ENCODE measurements at places on chromosomes 16 and 17.

DNA sequence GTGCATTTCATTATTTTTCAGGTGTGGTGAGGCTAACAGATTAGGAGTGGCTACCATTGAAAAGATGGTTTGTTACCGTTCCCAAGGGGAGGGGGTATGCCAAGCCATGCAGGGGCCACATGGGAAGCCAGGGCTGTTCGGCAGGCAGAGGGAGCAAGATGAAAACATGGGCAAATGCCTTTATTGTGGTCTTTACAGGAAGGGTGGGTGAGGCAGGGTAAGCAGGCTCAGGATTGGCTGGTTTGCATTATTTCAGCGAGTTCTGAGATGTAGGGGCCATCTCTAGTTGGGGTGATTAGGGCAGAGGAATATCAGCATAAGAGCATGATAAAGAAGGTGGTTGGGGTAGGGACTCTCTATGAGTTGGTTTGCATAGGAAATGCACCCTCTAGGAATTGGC is 117.6 kb downstream of the CCT6B start:
- DNase-seq = no peak

- no peak for DNase-seq
Measured at GRCh38 chr17:46121841-46122485, 71.3 kb downstream of the KANSL1 start.

GRCh38 chr17:17320188-17320910 is 17.2 kb downstream of the NT5M start:
- no peak for DNase-seq

DNA sequence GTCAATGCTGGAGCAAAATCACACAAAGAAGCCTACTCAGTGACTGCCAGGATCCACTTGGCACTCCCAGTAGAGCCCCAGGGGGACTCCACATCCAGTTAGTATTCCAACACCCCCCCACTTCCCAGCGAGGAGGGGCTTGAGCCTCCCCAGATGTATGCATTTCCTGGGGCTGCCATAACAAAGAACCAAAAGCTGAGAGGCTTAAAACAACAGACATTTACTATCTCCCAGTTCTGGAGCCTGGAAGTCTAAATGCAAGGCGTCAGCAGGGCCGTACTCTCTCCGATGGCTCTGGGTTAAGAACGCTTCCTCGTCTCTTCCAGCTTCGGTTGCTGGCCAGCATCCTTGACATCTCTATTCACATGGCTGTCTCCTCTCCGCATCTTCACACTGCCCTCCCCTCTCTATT is 23.0 kb upstream of the GNA13 start:
- no peak for DNase-seq

DNA sequence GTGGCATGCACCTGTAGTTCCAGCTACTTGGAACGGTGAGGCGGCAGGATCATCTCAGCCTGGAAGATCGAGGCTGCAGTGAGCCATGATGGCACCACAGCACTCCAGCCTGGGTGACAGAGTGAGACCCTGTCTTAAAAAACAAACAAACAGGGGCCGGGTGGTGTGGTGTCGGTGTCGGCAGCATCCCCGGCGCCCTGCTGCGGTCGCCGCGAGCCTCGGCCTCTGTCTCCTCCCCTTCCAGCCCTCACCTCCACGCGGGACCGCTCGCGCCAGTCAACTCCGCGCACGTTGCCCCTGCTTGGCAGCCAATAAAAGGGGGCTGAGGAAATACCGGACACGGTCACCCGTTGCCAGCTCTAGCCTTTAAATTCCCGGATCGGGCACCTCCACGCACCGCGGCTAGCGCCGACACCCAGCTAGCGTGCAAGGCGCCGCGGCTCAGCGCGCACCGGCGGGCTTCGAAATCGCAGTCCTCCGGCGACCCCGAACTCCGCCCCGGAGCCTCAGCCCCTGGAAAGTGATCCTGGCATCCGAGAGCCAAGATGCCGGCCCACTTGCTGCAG is 204.7 kb downstream of the CDRT15L2 start:
- no peak for DNase-seq

GRCh38 chr17:16950488-16950887 is 21.4 kb downstream of the TNFRSF13B start:
- DNase-seq = no peak

GRCh38 chr16:17173281-17173680 is 297.5 kb downstream of the XYLT1 start:
- DNase-seq = no peak

DNA sequence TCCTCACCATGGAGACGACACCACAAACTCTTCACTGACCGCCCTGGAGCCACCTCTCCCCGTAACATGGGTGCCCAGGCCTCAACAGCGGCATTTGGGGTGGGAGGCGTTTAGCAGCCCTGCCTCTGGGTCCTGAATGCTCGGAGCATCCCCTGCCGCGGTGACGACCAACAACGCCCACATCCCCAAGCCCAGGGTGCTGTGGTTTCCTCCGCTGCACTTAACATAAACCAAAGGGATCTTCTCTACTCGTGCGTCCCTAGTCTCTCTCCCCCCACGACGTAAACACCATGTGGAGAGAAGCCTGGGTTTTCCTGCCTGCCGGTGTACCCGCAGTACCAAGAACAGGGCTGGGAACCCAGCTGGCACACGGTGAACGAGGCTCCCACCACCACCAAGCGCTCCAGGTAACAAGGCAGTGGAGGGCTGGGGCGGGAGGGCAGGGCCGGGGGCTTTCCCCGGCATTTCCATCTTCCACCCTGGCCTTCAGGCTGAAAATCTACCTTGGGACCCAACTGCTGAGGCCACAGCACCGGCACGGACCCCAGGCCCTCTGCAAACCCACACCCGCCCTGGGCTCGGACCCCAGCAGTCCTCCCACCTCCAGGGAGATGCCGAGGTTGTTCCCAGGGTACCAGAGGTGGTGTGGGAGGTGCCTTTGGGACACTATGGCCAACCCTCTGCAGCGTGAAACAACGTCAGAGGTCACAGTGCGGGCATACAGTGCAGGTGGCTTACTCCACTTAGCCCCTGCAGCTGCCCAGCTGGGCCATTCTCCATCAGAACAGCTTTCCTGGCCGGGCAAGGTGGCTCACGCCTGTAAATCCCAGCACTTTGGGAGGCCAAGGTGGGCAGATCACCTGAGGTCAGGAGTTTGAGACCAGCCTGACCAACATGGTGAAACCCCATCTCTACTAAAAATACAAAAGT is 54.3 kb downstream of the TIMM22 start:
- no peak for DNase-seq

DNA sequence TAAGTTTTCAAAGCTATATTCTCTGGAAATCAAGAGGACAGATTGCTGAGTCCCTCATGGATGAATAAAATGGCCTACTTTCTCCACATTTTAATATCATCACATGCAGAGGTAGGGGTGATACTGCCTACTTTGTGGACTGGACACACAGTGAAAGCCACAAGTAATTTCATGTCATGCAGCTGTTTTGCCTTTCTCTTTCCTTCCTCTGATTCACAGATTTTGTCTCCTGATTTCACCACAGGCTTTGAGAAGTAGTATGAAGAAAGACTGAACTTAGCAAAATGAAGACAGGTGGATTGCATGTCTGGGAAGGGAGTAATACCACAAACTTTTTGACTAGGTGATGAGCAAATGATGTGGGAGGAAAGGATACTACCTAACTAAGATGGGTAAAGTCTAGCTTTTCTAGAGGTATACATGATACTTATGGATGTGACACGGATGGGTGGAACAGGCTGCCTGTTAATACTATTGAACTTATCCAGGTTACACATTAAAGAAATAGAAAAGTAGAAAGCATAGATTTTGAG is 478.4 kb upstream of the GOT2 start:
- no peak for DNase-seq

GRCh38 chr16:30925632-30925987 is 2.2 kb downstream of the FBXL19 start:
- DNase-seq = no peak

DNA sequence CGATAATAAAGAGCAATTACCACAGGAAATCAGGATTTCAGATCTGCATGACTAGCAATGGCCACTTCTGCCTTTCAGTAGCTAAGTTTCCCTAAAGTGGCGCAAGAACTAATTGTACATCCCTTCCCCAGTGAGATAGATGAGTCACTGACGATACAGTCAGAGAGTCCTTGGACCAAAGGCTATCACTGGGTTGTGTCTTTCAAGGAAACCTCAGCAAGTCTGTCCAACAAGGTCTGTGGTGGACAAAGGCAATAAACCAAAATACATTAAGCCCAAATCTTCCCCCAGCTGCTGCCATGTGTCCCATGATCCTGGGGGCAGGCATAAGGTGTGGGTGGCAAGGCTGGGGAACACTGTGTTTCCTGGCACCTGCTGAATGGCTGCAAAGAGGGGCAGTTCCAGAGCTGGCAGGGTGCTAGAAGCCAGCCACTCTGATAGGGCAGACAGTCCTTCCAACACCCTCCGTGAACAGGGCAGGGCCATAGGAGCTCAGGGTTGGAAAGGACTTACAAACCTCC is 20.5 kb upstream of the MTMR4 start:
- no peak for DNase-seq

- no peak for DNase-seq
Measured at GRCh38 chr17:67080804-67081203, 36.5 kb downstream of the CACNG1 start.

DNA sequence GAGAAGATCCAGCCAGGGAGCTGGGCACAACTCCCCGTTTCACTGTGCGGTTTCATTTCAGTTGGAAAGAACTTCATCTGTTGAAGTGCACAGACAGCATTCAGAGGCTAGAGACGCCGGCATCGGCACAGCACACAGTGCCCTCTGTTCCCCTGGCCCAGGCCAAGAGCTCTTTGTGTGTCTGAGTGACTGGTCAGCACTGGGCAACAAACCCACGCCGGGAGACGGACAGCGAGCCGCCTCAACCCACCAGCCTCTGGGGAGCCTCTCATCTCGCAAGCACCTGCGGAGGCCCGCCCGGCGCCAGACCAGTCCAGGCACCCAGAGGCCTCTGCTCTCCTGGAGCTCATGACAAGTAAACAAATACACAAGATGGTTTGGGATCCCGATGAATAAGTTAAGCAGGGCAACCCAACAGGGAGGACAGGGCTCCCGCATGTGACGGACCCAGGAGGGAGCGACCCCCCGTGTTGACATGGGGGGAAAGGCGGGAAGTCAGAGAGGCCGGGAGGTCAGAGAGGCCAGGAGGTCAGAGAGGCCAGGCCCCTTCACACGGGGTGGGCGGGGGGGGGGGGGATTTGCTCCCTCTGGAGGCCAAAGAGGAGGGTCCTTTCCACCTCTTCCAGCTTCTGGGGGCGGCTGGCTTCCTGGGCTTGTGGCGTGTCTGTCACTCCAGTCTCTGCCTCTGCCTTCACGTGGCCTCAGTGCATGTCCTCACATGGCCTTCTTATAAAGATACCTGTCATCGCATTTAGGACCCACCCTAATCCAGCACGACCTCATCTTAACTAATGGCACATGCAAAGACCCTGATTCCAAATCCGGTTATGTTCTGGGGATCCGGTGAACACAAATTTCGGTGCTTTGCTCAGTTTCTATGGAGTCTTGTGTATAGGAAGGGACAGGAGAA is 25.8 kb upstream of the KLHDC4 start:
- no peak for DNase-seq

DNA sequence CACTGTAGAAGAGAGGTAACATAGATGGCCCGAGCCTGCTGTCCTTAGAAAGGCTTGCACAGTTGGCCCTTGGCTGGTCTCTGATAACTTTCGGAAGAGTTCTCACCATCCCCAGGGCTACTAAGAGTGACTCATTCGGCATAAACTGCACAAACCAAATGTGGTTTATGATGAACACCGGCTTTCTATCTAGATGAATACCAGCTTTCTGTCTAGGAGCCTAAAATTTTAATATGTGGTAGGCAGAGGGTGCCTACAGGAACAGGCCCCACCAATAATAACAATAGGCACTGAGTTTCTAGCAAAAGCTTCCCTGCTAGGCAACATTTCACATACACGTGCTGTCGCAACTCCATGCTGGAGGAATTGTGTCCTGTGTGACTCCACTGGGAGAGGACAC is 15.4 kb downstream of the CNOT1 start:
- no peak for DNase-seq

GRCh38 chr16:68548947-68549346 is 9.9 kb downstream of the ZFP90 start:
- DNase-seq = no peak

DNA sequence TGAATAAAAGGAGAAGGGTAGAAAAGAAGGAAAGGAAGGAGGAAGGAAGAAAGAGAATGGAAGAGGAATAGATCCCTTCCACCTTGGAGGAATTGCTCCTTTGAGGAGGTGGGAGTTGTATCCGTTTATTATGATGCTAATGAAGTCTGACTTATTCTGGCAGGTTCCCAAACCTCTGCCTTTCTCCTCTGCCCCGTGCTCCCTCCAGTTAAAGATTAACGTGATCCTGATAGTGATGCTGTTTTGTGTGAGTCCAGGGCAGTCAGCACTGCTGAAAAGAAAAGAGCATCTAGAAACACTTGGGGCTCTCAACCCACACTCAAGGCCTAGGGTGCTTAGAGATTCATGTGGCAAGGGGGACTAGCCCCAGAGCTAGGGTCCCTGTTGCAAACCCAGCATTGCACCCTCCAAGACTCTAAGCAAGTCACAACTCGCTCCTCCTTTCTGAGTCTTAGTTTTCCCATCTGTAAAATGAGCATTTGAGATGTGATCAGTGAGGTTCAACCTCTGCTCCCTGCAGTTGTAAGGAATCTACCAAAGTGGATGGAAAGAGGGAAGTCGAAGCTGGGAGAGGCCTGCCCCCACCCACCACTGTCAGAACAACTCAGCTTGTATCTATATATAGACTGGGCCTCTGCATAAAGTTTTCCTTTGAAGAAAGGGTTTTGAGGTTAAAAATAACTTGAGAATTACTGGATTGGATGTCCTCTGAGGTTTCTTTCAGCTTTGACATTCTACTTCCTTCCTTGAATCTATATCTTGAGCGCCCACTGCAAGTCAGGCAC is 46.9 kb upstream of the TMEM132E start:
- DNase-seq = no peak

- DNase-seq = no peak
Measured at GRCh38 chr16:50940275-50940854, 198.5 kb downstream of the CYLD start.
